ENCODE measurements at places on chromosomes 11 and 22.

GRCh38 chr11:88576741-88577140 is 239.2 kb upstream of the CTSC start:
- DNase-seq = no peak

DNA sequence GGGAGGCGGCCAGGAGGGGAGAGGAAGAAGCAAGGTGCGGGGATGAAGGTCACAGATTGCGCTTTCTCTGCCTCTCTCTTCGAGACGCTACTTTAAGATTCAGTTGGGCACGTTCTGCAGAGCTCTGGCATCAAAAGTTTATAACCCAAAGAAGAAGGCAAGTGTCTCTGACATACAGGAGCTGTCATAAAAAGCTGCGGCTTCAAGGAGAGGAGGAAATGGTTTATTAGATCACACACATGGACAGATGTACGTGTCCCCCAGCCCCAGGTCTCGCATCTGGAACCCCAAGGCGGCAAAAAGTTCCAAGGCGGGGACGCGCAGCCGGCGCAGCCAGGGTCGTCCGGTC is 589.0 kb downstream of the OPCML start:
- DNase-seq = no peak

GRCh38 chr11:20949585-20949984 is 280.2 kb downstream of the NELL1 start:
- DNase-seq = no peak

- DNase-seq = no peak
Measured at GRCh38 chr11:105811242-105811641, 201.4 kb downstream of the GRIA4 start.

- no peak for DNase-seq
Measured at GRCh38 chr11:96306933-96307775, 35.8 kb downstream of the MAML2 start.

DNA sequence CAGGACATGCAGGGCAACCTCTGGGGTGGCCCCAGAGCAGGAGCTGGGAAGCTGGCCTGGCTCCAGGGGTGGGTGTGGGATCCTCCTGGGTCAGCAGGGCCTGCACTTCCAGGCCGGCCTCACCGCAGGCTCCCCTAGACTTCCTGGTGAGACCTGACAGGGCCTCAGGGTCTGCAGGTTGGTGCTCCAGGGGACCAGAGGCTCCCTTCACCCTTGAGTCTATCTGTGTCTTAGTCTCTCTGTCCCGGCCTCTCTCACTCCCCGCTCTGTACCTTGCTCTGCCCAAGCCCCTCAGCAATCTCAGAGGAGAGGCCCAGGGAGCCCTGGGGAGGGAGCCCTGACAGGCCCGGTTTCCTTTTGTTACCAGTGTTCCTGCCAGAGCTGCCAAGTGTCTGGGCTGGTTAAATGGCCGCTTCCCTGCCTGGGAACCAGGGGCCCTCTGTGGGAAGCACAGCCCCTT is 13.9 kb downstream of the CD82 start:
- DNase-seq = no peak
